ENCODE measurements at places on chromosomes 13 and 19.
A peak's percentile ranks its signal among the peaks of the same experiment; 100 is the strongest.

- DNase-seq: peak; percentile 50
Observed at GRCh38 chr19:32921624-32922023, 50.1 kb downstream of the CEP89 start.

GRCh38 chr13:74675182-74675581 is 541.0 kb upstream of the KLF12 start:
- DNase-seq: no peak

DNA sequence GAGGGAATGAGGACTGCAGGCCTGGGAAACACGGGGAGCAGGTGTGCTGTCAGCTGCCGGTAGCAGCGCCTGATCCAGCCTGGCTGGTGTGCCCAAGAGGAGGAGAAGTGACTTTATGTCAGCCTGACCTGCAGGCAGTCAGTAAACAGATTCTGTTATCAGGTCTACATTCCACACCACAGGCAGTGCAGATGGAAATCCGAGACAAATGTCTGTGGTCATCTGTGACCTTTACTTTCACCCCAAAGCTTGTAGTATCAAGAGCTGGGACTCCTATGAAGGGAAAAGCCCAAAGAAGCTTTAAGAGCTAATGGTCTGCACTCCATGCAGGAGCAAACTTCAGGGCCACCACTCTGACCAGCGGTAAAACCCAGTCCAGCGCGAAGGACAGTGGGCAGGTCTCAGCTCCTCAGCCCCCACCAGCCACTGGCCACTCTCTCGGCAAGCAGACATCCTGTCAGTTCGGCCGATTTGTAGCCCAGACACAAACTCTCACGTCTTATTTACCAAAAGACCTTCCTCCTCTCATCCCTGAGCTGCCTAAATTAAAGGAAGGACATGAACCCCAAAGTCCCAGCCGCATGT is 7.7 kb downstream of the EPS15L1 start:
- DNase-seq: no peak

- peak; percentile 63 for DNase-seq
Observed at GRCh38 chr19:53511933-53512374, 26.0 kb upstream of the ZNF331 start.

- DNase-seq: no peak
Observed at GRCh38 chr13:67133476-67133875, 96.7 kb downstream of the PCDH9 start.

DNA sequence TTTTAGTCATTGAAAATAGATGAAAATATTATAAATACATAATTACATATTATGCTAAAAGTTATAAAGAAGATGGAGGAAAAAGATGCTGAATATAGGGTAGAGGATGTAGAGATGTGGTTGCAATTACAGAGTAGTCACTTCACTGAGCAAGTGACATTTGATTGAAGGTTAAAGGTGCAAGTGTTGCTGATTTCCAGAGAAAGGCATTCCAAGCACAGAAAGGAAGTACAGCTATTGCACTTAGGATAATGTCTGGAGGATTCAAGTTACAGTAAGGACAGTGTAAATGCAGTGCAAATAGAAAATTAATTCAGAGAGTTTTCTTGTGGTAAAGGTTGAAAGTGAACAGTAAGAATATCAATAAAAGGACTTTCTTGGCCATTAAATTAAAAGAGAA is 1721.8 kb downstream of the PCDH9 start:
- no peak for DNase-seq

DNA sequence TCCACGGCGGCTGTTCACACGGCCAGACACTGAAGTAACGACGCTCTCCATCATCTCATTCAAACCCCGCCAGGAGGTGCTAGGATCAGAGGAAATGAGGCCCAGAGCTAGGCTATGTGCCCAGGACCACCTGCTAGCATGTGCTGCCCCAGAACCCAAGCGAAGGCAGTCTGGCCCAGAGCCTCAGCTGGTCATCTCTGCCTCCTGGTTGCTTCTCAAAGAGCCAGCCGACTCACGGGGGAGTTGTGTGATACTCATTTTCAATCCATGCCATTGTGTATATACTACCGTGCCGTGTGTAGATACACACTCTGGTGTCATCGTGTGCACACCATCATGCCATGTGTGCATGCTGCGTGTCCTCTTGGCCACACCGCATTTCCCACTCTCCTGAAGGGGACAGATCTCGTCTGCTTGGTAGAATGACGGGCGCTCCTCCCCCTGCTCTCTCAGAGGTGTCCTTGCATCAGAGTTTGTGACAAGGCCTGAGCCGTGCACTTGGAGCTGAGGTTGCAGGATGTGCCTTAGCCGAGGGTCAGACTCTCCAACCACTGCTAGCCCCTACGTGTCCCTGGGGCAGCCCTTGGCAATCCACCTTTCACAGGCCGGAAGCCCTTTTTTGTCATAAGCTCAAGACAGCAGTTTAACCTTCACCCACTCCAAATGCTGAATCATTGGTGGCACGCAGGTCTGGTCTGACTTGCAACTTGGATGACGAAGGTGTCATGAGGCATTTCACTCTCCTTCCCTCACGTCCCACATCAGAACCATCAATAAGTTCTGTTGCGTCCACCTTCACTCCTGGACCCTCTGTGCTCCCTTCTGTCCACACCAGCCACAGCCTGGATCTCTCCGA is 130.4 kb downstream of the CRYL1 start:
- DNase-seq: no peak

DNA sequence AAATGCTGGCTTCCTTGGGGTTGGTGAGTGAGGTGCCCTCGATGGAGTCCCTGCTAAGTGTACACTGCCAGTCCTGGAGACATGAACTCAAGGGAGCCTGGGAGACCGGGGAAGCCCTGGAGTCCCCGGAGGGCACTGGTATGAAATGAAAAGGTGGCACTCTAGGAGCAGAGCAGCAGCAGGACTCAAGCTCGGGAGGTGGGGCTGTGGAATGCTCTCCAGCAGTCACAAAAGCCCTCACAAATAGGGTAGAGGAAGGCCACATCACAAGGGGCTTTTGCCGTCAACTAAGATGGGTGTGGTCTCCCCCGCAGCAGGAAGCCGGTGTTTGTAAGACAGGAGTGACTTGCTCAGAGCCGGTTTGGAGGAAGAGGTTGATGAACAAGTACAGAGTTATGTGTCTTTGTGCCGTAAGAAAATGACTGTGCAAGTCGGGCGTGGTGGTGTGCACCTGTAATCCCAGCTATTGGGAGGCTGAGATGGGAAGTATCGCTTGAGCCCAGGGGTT is 19.3 kb downstream of the CCNE1 start:
- peak; percentile 70 for DNase-seq

- DNase-seq: no peak
Observed at GRCh38 chr13:71524613-71525304, 342.2 kb downstream of the DACH1 start.

GRCh38 chr19:5908773-5909442 is 4.2 kb downstream of the VMAC start:
- DNase-seq: no peak

DNA sequence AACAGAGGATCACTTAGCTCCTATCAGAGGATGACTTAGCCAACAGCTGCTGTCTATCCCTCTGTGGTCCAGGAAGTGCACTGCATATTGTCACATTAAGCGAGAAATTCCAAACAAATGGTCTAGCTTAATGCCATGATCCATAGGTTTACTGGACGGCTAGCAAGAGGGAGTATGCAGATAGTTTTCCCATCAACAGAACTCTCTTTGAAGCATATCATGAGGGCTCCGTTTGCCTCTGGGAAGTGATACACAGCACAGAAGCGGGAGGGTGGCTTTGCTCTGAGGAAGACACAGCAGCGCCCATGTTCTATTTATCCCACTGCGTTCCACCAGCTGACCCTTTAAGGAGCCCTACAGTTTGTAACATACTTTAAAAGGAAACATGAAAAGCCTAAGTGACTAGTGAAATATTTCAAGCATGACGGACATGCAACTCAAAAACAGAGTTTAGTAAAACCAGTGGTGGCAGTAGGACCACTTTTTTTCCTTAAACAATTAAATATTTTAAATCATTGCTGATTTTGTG is 52.7 kb downstream of the COL4A1 start:
- DNase-seq: no peak

DNA sequence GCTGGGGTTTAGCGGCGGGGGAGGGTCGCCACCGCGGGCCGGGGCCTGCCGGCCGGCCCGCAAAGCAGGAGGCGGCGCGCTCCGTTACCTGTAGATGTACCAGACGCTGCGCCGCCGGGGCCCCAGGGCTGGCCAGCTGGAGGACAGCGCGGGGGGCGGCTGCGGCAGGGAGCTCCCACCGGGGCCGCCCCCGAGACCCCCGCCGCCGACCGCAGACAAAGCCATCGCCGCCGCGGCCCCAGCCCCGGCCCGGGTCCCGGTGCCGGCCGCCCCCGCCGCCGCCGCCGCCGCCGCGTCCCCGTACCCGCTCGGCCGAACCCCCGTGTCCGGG is 24.8 kb downstream of the SHANK1 start:
- no peak for DNase-seq

GRCh38 chr19:29187676-29188075 is 25.3 kb downstream of the UQCRFS1 start:
- no peak for DNase-seq

DNA sequence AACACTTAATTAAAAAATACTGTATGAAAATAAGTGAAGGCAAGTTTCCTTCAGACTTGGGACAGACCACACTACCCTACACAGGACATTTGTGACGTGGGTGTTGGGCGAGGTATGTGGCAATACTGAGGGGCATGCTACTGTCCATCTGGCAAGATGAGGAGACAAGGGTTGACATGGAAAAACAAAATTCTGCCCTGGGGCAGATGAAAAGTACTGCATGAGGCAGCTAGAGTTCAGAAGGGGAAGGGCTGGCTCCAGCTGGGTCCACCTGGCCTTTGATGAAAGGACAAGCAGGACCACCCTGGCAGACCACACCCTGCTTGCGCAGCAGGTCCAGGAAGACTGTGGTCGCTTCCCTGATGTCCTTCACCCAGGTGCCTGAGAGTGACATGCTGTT is 43.2 kb downstream of the LATS2 start:
- no peak for DNase-seq

- DNase-seq: no peak
Observed at GRCh38 chr13:48004201-48004600, 3.1 kb upstream of the SUCLA2 start.

DNA sequence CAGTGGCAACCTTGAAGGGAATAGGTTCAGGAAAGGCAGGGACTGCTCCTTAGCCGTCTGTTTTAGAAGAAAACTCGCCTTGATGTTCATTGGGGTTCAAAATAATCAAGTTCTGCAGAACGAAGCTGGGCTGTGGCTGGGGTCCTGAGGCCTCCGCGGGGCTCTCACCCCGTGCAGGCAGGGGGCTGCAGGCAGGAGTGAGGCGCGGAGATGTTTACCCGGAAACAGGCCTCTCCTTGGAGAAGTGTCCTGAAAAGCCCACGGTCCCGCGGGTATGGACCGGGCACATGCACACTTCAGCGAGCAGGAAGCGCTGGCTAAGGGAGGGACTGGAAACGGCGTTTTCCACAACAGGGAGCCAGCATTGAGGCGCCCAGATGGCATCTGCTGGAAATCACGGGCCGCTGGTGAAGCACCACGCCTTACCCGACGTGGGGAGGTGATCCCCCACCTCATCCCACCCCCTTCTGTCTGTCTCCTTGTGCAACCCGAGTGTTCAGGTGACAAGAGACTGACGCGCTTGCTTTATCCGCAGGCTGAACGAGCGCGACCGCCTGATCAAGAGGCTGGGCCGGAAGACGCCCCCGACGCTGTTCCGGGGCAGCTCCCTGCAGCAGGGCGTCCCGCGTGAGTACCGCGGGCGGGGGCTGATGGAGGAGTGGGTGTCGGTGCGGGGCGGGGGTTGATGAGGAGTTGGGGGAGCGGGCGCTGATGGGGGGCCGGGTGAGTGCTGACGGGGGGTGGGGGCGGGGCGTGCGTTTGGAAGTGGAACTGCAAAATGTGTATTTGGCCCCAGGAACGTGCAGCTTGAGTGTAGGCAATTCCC is 39.6 kb downstream of the SHISA2 start:
- peak; percentile 55 for DNase-seq

DNA sequence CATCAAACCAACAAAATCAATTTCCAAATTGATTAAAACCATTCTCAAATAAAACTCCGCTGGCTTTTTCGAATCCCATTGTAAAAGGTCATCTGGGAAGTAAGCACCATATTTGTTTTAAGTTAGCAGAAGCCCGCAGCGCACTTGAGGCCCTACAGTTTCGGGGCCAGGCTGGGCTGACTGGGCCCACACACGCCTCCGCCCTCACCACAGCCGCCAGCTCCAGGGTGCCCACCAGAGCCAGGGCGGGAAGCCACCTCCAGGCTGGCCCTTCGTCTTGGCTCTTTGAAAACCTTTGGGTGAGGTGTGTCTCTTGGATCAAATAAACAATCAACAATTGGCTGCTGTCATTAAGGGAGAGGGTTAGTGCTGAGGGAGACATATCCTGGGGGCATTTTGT is 133.3 kb downstream of the SOX1 start:
- DNase-seq: no peak

DNA sequence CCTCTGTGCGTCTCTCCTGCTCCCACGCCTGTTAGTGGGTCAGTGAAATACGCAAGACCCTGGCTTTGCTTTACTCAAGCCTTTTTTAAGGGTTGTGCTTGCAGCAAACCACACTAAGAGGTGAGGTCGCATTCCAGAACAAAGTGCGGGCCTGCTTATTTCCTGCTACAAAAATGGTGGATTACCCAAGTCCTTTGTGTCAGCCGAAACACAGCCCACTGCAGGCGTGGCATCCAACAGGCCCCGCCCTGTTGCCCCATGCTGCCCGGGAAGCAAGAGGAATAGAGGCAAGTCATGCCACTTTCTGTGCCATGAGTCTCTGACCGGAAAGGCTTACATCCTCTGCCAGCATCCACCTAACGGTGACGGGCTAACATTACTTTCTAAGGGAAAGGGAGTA is 7.7 kb upstream of the IRS2 start:
- no peak for DNase-seq

DNA sequence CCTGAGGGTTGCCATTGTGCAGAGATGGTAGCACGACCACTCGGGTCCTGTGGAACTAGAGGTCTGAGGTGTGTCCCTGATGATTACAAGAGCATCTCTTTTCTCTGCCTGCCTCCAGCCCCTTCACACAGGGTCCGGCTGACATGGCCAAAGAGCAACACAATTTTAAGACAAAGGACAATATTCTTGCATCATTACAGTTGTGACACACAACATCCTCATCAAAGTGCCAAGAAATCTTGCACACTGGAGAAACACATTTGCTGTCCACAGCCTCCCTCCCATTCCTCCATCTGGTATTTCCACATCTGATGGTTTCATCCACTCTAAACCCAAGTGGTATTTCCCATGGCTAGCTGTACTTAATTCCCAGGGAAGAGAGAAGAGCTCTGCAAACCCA is 12.8 kb downstream of the COL4A1 start:
- no peak for DNase-seq

DNA sequence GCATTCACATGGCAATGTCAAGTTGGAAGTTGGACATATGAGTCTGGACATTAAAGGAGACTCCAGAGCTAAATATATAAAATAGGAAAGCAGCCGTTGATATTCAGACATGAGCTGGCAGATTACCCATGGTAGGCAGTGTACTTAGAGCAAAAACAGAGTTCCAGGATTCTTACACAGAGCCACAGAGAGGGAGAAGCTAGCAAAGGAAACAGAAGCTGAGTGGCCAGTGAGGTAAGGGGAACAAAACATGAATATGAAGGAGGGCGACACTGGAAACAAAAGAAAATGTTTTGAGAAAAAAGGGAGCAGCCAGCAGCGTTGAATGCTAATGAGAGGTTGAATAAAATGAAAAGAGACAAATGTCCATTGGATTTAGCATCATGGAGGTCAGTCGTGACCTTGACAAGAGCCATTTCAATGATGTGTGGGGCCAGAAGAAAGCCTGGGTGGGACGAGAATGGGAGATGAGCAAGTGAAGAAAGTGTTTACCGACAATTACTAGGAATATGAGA is 198.4 kb downstream of the POU4F1 start:
- no peak for DNase-seq

Measured in activated CD4-positive, alpha-beta T cell treated with anti-CD3 and anti-CD28 coated beads for 48 hours (primary cell).